RKO (cell line): ENCODE measurements at places on chromosomes 2 and 18.

DNA sequence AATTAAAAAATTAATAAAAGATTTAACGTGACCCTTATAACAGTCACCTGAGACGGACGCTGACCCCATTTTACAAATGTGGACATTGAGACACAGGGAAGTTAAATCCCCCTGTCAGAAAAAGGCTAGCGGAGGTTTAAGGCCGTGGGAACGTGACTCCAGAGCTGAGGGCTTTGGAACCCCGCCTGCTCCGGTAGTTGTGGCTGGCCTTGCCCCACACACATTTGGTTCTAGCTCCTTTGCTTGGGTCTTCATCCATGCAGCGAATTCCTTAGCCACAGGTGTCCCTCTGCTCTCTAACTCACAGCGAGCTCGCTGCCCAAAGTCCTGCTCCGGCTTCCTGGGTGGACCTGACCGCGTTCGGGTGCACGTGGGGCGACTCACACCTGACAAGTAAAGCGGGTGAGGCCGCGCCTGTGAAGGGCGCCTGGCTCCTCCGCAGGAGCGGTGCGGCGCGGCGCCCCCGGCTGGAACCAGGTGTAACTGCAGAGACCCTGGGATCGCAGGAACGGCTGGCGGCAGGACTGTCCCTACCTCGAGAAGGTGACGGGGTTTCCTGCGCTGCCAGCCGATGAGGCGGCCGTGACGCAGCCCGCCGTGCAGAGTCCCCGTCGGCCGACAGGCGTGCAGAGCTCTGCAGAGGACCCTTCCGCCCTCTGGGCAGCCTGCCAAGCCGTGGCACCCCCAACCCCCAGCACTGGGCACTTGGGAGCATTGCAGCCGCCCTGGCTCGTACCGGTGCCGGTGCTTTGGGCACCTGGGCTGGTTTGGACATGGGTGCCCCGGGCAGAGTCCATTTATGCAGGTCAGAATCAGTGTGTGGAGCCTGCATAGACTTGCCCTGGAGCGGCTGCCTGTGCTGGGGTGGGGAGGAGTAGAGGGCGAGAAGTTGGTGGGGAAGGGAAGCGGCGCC lies 2.4 kb upstream of the PROC start:
- no peak for DNase-seq

DNA sequence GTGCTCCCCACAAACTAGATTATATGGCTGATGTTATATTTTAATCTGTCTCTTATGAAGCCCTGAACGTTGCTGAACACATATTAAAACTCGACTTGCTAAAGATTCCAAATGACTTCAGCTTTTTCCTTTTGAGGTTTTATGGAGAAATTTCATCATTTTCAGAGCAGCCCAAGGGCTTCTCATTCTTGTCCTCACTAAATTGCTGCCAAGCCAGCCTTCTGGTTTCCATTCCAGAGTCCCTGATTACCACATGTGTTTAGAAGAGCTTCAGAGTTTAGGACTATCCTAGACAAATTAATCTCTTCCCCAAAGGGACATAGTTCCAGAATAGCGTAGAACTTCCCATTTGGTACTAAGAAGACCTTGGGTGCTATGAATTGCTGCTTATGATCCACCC lies 77.8 kb upstream of the CCDC195 start:
- DNase-seq: no peak

- DNase-seq: no peak
Observed at GRCh38 chr2:47127862-47128543, 27.1 kb downstream of the STPG4 start.

GRCh38 chr2:107428781-107429180 lies 397.9 kb upstream of the RGPD4 start:
- no peak for DNase-seq

DNA sequence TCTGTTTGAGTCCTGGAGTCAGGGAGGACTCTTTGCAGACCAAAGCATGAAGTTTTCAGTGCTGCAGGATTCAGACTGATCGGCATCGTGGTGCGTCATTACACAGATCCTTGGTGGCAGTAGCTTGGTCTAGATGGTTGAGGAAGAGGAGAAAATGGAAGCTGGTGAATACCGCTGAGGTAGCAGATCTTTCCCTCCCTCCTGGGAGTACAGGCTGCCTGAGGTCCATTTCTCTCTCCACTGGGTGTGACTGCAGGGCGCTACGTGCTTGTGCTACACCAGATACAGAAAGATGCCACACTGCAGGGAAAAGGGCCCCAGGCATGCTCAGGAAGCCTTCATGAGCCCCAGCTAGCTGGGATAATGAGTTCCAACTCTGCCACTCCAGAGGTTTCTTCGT lies 3.3 kb upstream of the CNDP1 start:
- DNase-seq: no peak

GRCh38 chr2:69041214-69041613 lies 28.2 kb downstream of the ANTXR1 start:
- DNase-seq: no peak

- DNase-seq: no peak
Observed at GRCh38 chr2:51534166-51534565, 502.2 kb upstream of the NRXN1 start.

GRCh38 chr18:79798999-79799370 lies 1.2 kb downstream of the KCNG2 start:
- no peak for DNase-seq

GRCh38 chr2:12649602-12650400 lies 66.9 kb upstream of the TRIB2 start:
- no peak for DNase-seq

DNA sequence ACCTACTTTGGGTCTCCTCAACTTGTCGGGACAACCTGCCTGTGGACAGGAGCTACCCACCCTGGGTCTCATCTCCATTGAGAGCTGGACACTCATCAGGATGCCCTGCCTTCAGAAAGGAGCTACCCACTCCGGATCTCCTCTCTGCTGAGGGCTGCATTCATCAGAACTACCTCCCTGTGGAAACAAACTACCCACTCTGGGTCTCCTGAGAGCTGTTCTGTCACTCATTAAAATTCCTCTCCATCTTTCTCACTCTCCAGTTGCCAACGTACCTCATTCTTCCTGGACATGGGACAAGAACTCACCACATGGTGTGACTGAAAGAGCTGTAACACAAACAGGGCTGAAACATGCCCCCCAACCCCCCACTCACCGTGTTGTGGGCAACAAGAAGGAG lies 22.5 kb upstream of the UBE2F start:
- no peak for DNase-seq

DNA sequence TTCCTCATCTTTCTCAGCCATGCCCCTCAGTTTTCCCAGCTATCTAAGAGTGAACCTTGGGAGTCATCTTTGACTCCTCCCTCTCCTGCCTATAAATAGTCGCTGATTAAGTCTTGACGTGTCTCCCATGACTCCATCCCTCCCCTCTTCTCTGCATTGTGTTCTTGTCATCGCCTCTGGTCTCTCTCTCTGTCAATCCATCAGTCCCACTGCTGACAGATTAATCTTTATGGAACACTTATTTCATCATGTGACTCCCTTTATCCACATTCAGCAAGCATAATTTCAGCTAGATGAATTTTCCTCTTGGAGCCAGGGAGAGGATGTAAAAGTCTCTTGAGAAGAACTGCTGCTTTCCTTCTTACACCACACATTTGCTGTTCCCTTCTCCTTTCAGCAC lies 9.4 kb downstream of the ADAM23 start:
- DNase-seq: peak; percentile 58

DNA sequence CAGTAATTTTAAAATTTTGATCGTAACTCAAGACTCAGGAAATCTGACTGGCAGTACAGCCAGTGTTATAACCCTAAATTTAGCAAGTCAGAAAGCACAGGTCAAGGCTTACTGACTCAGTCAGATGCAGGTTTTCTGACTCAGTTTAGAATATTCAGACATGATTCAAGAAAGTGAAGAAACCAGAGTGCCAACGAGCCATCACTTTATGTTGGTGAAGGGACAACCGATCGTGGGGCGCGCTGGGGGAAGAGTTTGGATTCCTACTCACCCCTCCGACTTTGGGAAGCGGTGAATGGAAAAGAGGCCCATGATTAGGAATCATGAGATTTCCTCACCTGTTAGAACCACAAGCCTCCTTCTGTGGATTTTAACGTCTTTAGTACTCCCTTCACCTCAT lies 998 bp downstream of the RNF149 start:
- DNase-seq: peak; percentile 77

DNA sequence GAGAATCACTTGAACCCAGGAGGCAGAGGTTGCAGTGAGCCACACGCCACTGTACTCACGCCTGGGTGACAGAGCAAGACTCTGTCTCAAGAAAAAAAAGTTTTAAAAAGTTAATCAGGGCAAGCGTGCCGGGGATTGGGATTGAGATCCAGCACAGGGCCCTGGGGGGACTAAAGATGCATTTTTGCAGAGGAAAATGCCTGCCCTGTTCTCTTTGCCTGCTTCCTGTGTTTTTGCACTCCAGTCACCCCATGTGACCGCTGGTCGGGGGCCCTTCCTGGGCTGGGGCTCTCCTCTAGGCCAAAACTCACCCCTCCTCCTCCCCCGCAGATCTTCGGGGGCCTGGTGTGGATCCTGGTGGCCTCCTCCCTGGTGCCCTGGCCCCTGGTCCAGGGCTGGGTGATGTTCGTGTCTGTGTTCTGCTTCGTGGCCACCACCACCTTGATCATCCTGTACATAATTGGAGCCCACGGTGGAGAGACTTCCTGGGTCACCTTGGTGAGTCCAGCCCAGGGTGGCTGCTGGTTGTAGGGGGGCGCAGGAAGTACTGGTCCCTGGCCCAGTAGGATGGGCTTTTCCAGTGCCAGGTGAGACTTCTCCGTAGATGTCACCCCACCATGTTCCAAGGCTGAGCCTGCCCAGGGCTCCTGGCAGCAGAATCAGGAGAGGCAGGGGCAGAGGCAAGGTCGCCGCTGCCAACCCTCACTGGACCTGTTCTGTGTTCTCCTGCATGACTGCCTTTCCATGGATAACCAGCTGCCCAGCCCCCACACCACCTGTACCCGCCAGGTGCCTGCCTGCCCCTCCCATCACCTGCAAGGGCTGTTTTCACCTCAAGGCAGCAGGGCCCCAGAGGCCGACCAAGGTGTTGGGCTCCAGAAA lies 22.4 kb downstream of the MAL start:
- no peak for DNase-seq

DNA sequence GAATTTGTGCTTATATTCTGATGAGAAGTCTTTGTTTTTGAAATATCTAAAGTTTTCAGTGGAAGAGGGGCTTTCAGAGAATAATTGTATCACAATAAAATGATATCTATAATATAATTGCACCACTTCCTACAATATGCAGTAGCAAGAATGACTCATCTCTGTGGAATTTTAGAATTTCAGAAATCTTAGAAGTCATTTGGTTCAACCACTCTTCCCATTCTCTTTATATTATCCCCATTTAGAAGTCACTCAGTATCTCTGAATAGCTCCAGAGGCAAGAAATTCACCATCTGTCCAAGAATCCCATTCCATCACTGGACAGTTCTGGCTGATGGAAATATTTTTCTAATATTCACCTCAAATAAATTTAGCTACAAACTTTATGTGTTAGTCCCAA lies 59.3 kb upstream of the CCDC68 start:
- DNase-seq: peak; percentile 37
